ENCODE measurements at places on chromosomes 5 and 9.

DNA sequence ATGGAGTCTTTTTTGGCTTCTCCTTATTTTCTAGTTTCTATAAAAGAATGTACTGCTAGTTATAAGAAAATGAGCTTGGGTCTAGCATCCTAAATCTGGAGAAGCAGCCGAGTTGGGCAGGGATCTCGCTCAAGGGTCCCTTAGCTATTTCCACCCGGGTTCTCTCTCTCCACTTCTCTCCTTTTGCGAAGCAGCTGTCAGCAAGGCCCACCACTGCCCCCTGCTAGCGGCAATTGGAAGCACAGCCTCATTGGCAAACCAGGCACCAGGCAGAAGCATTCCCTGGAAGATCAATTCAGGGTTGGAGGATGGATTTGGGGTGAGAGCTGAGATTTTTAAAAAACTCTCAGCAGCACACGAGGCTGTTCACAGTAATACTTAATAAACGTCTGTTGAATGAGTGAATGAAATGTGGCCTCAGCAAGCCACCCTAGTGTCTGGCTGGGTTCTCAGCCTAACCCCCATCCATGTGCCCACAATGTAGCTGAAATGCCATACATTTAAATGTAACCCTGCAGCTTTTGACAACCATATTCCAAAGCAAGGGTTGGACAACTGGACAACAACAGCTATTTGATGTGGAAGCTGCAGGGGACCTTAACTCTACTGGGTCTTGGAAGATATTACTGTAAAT, 34.6 kb upstream of the TNIP1 start:
- peak; percentile 57 for DNase-seq

- DNase-seq, result no peak
Measured at GRCh38 chr9:72588336-72588735, 66.9 kb downstream of the TMC1 start.

DNA sequence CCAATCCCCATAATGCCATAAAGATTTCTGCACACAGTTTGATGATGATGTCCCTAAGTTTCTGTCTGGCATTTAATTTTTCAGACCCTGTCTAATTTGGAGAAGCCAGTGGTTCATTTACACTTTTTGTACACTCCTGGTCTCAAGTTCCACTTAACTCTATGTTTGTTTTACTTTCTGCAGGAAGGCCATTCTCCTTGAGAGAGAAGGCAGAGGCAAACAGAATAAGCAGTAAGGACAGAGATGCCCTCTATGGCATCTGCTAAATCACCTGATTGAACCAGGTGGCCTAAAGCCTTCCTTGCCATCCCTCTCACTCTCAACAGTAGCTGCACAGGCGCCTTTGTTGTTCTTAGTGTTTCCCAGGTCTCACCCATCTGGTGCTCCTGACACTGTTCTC, 86.1 kb upstream of the LRRTM2 start:
- DNase-seq, result no peak

DNA sequence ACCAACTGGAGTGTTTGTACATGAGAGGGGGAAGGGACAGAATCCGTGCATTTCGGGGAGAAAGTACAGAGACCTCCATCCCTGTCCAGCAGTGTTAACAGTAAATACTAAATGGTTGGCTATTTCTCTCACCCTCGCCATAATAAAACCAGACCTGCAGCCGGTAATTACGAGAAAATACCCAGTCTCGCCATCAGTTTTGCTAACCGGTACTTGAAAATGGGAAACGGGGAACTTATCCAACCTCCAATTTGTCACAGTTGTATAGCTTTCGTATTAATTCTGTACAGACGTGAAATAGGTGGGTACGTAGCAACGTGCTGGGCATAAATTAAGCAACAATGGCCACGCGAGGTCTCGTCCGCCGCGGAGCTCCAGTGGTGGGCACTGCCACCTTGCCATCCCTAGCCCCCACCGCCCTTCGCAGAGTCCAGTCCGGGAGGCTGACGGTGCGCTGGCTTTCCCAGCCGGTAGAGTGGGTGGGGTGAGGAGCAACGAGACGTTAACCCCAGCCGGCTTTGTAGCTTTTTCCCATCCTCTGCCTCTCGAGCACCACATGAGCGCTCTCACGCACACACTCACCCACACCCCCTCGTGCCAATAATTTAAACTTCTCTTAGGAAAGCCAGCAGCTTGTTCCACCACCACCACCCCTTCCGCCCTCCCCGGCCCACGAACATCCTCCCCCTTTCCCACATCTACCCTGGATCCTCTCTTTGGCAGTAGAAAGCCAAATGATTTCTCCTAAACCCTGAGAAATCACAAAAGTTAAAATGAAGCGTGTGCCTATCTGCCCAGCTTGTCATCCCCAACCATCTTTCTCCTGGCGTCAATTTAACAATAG, 1.8 kb downstream of the ELAVL2 start:
- DNase-seq, result no peak

- DNase-seq, result no peak
Measured at GRCh38 chr5:65776441-65777141, 54.6 kb downstream of the NLN start.

GRCh38 chr5:122722341-122722740, 52.5 kb upstream of the SNX2 start:
- DNase-seq, result no peak

DNA sequence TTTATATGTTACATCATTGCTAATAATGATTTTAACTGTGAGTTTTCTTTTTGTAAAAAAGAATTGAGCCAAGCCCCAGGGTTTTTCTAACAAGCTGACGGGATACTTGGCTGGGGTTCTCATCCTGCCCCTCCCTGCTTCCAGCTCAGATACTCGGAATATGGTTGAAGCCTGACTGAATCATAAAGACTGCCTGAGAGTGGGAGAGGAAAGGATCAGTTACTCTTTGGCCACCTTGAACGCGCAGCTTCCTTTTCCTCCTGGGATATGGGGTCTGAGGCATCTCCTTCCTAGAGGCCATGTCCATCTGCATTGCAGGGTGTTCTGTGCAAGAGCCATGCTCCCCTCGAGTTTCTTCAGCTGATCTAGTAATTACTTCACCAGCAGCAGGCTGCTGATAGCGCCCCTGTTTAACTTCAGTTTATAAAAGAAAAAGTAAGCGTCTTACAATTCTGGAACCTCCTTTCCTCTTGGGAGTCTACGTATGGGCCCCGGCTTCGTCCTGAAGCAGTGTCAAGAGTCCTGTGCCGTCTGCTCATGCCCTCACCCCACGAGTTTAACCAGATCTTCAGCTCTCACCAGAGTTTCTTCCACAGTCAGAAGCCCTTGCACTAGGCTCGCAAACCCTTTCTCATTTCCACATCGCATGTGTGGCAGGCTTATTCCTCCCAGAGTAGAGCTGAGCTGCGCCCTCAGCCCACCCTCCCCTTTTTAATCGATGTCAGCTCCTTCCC, 130.0 kb downstream of the MVB12B start:
- no peak for DNase-seq

- DNase-seq, result no peak
Measured at GRCh38 chr5:64811050-64811640, 42.4 kb downstream of the CWC27 start.

GRCh38 chr5:170554521-170555267, 50.9 kb downstream of the KCNIP1 start:
- no peak for DNase-seq

DNA sequence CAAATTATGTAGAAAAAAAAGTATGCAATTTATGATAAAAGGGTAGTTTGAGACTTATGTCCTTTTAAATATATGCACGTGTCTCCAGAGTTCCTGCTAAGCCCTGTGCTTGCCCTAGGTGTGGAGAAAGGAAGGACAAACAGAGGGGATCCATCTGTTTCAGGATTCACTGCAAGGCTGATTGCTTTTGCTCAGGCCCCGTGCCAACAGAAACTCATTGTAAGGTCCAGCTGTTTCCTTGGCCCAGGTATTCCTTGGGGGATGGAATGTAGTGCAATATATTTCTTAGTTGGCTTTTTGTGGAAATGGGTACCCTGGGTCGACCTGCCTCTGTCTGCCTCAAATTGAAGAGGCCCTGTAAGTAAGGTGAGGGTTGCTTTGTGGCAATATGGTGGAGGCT, 268.6 kb upstream of the CLINT1 start:
- no peak for DNase-seq

- no peak for DNase-seq
Measured at GRCh38 chr9:17528859-17529258, 50.0 kb upstream of the SH3GL2 start.

GRCh38 chr9:5425006-5425628, 12.6 kb downstream of the PLGRKT start:
- no peak for DNase-seq

- no peak for DNase-seq
Measured at GRCh38 chr9:78295731-78296130, 1.2 kb upstream of the PSAT1 start.

- no peak for DNase-seq
Measured at GRCh38 chr5:11104210-11104609, 343.2 kb upstream of the DAP start.

- DNase-seq, result no peak
Measured at GRCh38 chr9:120286530-120286929, 293.4 kb downstream of the CDK5RAP2 start.

GRCh38 chr9:18580151-18580550, 106.2 kb downstream of the ADAMTSL1 start:
- no peak for DNase-seq

GRCh38 chr5:115841382-115842088, at the start of the genes AP3S1 and ATG12:
Gene AP3S1 (plus strand): TSS chr5:115841935. CDS start chr5:115842038, 103 bp downstream.
Gene ATG12 (minus strand): TSS chr5:115841565. CDS start chr5:115841552, 13 bp downstream.
- peak; percentile 85 for DNase-seq

GRCh38 chr5:95620870-95621838, 1.3 kb downstream of the GPR150 start:
- peak; percentile 12 for DNase-seq
